ENCODE measurements at places on chromosomes 2 and 18. TPM values are rescaled to one million over a fixed set of nuclear protein-coding genes. Genes with fewer than 3 reads are reported as not detected.

- H3K36me3 ChIP-seq = no peaks in the 10 kb centered on the region
- no peaks in the 10 kb centered on the region for H3K4me1 ChIP-seq
- H3K27me3 ChIP-seq = no peaks in the 10 kb centered on the region
- H3K4me3 ChIP-seq = no peak overlapping the region
- DNase-seq = no peak
Measured at GRCh38 chr2:69454976-69455375, 17.7 kb upstream of the NFU1 start.

DNA sequence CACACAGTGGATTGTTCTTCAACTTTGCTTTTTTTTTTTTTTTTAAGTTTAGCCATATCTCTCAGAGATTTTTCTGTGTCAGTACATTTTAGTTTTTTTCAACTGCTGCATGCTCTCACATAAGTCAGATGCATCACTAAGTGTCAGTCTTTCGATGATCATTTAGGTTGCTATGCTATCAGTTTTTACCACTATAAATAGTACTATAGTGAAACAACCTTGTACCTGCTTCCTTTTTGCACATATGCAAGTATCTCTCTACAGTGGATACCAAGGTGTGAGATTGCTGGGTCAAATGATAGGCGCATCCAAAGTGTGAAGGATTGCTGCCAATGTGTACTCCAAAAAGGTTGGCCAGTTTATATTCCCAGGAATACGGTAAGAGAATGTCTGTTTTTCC, 33.5 kb upstream of the MAP4K3 start:
- no peak overlapping the region for H3K4me3 ChIP-seq
- H3K27ac ChIP-seq = no peak overlapping the region
- peaks cover 25% of the 10 kb centered on the region for H3K4me1 ChIP-seq
- H3K36me3 ChIP-seq = no peaks in the 10 kb centered on the region

DNA sequence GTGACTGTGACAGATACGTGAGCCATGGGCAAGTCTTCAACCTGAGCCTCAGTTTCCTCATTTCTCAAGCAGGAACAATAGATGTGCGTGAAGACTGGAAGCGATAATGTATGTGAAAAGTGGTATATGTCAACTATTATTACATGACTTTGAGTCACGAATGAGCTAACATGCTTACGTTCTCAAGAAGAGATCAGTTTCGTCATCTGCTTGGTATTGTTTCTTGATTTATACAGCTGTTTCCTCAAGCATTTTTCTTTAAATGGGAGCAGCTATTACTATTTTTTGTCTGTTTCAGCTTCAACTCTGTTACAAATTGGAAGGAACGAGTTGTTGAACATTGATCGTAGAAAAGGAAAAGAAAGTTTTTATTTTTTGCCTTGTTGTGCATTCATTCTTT, 48.5 kb upstream of the THOC1 start:
- H3K27me3 ChIP-seq = peaks cover 51% of the 10 kb centered on the region
- H3K4me3 ChIP-seq = no peak overlapping the region
- no peaks in the 10 kb centered on the region for H3K36me3 ChIP-seq
- no peak overlapping the region for H3K27ac ChIP-seq
- DNase-seq = no peak

DNA sequence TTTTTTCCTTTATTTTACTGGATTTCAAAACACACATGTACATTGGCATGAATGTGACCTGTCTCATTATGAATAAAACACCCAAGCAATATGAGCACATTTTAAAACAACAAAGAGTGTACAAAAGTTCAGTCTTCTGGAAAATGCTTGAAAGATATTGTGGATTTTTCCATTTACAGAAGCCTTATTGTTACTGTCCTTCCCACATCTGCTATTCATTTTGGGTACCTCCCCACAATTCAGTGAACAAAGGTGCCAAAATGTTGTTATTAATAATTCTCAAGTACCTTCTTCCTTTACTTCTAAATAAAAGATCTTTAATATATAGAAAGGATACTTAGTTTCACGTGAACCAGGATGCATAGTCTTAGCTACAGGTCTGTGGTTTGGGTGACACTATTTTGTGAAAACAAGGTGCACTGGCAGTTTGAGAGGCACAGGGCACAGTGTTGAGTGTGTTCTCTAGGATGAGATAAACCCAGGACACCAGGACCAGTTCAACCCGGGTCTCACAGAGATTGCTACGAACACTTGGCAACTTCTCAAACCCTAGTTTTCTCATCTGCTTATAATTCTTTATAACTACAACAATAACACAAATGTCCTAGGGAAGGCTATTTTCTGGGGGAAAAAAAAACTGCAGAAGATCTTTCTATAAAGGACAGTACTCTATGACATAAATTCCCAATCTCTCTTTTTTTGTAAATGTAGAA, 84.5 kb upstream of the GALNT5 start:
- H3K4me3 ChIP-seq = no peak overlapping the region
- no peak overlapping the region for H3K27ac ChIP-seq
- H3K4me1 ChIP-seq = no peaks in the 10 kb centered on the region

LRP1B gene
- total RNA-seq = not detected

FEV gene
- 1.6 TPM for total RNA-seq

CIB4 gene
- total RNA-seq = not detected

RAPGEF4 gene
- not detected for total RNA-seq

DNA sequence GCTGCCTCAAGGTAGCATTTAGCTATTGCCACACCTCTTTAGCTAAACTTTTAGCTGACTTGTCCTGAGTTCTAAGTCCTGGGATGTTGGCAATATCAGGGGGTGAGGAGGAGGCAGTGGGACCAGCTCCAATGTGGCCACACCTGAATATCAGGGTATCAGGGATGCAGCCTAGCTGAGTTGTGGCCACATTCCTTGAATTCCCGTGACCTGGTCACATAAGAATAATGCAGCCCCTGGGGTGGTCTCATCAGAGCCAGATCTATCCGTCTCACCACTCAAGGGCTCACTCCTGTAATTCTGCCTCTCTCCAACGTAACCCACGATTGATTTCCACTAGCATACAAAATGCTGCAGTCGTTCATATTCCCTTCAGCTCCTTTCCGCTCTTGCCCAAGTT, 11.6 kb upstream of the TAF1B start:
- H3K36me3 ChIP-seq = no peaks in the 10 kb centered on the region
- no peak overlapping the region for H3K27ac ChIP-seq
- peaks cover 19% of the 10 kb centered on the region for H3K4me1 ChIP-seq
- no peak for DNase-seq
- no peak overlapping the region for H3K4me3 ChIP-seq

GPR17 gene
- total RNA-seq = not detected

ACOXL gene
- total RNA-seq = 0.31 TPM

GRCh38 chr2:62055724-62056336, 140.1 kb upstream of the B3GNT2 start:
- H3K36me3 ChIP-seq = no peaks in the 10 kb centered on the region
- no peaks in the 10 kb centered on the region for H3K4me1 ChIP-seq
- no peak for DNase-seq
- no peaks in the 10 kb centered on the region for H3K27me3 ChIP-seq
- H3K4me3 ChIP-seq = no peak overlapping the region

MOB4 gene
- 13.8 TPM for total RNA-seq

IL1RL2 gene
- not detected for total RNA-seq

- H3K4me1 ChIP-seq = peaks cover 15% of the 10 kb centered on the region
- no peaks in the 10 kb centered on the region for H3K27me3 ChIP-seq
- no peaks in the 10 kb centered on the region for H3K36me3 ChIP-seq
- no peak overlapping the region for H3K4me3 ChIP-seq
- DNase-seq = no peak
- no peak overlapping the region for H3K27ac ChIP-seq
Measured at GRCh38 chr18:48809365-48809764, 141.4 kb downstream of the SMAD7 start.

APOB gene
- total RNA-seq = 1.4 TPM

- H3K4me3 ChIP-seq = no peak overlapping the region
- H3K4me1 ChIP-seq = peaks cover 11% of the 10 kb centered on the region
- H3K27me3 ChIP-seq = no peaks in the 10 kb centered on the region
Measured at GRCh38 chr18:58158008-58158407, 114.0 kb downstream of the NEDD4L start.

DNA sequence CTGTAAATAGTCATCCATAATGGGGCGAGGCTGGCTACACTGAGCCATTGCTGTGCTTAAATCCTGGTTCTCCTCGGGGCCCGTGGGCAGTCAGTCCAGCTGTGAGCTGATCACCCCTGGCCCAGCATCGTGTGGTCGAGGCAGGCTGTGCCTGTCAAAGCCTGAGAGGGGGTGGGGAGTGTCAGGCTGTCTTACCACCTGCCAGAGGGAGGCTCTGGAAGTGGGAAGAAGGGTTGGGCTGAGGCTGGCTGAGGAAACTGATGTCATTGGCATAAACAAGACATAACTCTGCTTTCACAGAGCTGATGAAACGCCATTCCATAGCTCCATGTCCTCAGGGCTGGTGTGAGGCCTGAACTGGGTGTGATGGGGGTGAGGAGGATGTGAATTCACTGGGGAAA, 49.7 kb downstream of the KLHL29 start:
- no peak overlapping the region for H3K4me3 ChIP-seq
- H3K36me3 ChIP-seq = no peaks in the 10 kb centered on the region
- no peaks in the 10 kb centered on the region for H3K4me1 ChIP-seq
- H3K27me3 ChIP-seq = peaks cover 48% of the 10 kb centered on the region

DNA sequence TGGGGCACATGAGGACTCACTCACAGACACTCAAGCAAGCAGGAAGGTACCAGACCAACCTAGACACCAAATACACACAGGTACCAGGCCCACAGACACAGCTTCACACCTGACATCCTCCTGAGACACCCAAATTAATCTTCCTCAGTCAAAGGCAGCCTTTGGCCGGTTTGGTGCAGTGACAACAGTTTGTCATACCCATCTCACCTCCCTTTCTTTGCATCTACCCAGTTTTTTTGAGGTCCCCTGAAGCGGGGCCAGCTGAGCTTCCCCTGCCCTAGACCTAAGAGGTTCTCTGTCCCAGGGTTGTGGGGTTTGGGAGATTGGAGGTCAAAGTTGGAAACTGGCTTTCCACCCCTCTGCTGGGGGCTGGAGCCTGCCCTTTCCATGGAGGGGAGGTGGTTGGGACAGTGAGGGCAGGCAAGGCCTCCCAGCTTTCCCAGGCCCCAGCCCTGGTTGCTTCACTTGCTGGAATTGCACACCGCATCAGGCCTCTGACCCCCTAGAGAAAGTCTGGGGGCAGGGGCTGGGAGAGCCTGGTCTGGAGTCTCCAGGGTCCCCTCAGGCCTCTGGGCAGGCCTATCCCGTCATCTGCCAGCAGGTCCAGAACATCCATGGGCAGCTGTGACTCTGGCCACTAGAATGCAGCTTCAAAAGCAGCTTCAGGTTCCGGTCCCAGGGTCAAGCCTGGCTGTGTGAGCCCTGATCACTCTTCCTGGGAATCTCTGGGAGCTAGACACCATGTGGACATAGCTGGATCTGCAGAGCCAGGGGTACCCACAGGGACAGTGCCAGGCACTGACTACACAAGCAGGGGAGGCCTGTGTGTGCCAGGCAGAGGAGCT, 12.5 kb upstream of the TEX261 start:
- peaks cover 22% of the 10 kb centered on the region for H3K27me3 ChIP-seq
- H3K4me3 ChIP-seq = no peak overlapping the region
- DNase-seq = peak; percentile 4
- no peaks in the 10 kb centered on the region for H3K36me3 ChIP-seq
- no peak overlapping the region for H3K27ac ChIP-seq

ESPNL gene
- 0.04 TPM for total RNA-seq

GRCh38 chr2:58951722-58952121, 710.6 kb upstream of the FANCL start:
- no peaks in the 10 kb centered on the region for H3K4me1 ChIP-seq
- H3K27me3 ChIP-seq = no peaks in the 10 kb centered on the region
- no peak overlapping the region for H3K27ac ChIP-seq
- H3K36me3 ChIP-seq = no peaks in the 10 kb centered on the region

DNA sequence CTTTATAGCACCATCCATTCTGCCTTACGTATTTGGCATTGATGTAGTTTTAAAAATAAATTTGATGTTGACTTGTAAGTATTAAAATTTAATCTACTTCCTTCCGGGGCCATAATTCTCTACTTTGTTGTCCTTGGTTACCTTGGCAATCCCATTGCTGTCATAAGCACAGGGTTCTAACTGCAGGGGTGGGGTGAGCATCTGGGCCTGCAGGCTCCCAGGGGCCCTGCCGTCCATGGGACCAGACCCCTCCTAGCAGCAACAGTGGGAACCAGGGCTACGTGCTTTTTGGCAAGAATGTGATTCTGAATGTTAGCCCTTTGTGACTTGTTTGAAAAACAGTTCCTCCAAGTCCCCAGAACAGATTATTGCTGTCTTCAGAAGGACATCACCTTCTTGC, 4.9 kb downstream of the ASAP2 start:
- no peaks in the 10 kb centered on the region for H3K36me3 ChIP-seq
- no peaks in the 10 kb centered on the region for H3K27me3 ChIP-seq
- H3K27ac ChIP-seq = no peak overlapping the region
- H3K4me3 ChIP-seq = no peak overlapping the region

MYOM1 gene
- total RNA-seq = 0.29 TPM

DNA sequence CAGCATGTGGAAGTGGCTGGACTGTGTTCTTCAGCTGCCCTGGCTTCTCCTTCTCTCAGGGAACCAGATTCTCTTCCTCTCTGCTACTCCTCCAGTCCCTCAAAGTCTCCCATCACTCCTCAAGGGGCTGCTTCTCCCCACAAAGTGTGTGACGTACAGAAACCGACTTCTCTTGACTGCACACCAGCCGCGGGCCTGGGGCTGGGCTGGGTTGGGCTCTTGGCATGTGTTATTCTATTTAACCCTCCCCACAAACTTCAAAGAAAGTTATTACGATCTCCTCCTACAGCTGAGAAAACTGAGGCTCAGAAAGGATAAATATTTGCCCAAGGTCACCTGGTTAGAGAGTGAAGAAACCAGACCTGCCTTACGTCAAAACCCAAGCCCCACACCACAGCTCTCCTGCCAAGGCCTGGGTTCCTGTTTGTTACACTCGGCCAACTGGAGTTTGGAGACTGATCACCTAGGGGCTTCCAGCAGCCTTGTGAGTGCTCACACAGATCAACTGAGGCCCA, 269.0 kb downstream of the TFCP2L1 start:
- H3K27ac ChIP-seq = no peak overlapping the region
- H3K4me1 ChIP-seq = peaks cover 11% of the 10 kb centered on the region
- DNase-seq = no peak
- H3K27me3 ChIP-seq = no peaks in the 10 kb centered on the region
- no peaks in the 10 kb centered on the region for H3K36me3 ChIP-seq

DNA sequence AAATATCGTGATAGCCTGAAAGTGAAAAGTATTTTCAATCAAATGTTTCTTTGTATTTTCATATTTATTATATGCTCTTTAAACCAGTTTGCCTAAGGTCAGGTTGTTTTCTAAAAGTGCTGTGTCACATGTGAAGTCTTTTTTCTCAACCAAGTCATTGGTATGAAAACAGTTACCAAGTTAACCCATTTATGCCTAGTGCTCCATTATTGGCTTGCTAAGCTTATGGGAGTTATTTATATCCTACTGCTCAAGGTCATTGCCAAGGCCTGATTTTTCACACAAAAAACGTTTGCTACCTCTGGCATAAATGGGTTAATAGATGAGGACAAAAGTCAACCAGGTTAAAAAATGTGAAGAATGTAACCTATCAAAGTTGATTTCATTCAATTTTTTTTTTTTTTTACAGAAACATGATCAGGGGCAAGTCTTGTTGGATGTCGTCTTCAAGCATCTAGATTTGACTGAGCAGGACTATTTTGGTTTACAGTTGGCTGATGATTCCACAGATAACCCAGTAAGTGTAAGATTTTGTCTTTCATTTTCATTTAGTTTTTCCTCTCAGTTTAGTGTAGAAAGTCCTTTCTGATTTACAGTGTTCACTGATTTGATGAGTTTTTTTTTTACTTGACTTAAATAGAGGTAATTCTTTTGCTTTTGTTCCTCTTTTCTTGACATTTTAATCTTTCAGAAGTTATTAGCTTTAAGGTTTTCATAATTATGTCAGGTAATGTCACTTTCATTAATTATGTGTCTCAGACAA, 102.6 kb downstream of the PTPN4 start:
- H3K4me3 ChIP-seq = no peak overlapping the region
- peaks cover 34% of the 10 kb centered on the region for H3K4me1 ChIP-seq
- no peak for DNase-seq
- H3K27ac ChIP-seq = no peak overlapping the region
- H3K27me3 ChIP-seq = no peaks in the 10 kb centered on the region
